Glutamatergic neuron (in vitro differentiated cells): ENCODE measurements at places on chromosomes 16 and 17.
A peak's percentile ranks its signal among the peaks of the same experiment; 100 is the strongest.

- DNase-seq: no peak
These were observed 253.6 kb downstream of the C16orf95 start for GRCh38 chr16:87063543-87063942.

GRCh38 chr17:78113804-78114785 lies 14.5 kb downstream of the TMC6 start:
- DNase-seq: no peak

- no peak for DNase-seq
These were observed 26.1 kb upstream of the JPH3 start for GRCh38 chr16:87576171-87576570.

DNA sequence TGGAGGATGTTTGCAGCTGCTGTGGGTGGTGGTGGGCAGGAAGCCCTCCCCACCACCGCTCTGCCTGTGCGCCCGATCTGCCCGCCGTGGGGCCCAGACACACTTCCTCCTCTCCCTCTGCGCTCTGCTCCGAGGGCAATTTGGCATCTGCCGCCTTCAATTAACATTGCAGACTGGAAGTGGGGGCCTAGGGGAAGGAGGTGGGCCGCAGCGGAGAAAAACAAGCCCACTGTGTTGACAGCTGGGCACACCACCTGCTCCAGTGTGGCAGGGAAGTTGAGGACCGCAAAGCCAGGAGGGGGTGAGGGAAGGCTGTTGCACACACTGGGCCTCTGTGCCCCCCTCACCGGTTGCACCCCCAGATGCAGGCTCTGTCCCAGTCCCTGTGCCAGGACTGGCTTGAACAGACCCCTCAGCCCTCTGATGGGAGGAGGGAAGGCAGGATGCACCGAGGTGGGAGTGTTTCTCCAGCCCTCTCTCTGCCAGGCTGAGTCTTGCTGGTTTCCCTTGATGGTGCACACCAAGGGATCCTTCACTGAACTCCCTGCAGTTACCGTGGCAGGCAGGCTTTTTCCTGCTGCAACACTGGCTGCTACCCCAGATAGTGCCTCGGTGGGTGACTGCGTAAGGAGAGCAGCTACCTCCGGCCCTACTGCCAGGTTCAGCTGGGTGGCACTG lies 72.8 kb upstream of the MED9 start:
- peak; percentile 60 for DNase-seq

DNA sequence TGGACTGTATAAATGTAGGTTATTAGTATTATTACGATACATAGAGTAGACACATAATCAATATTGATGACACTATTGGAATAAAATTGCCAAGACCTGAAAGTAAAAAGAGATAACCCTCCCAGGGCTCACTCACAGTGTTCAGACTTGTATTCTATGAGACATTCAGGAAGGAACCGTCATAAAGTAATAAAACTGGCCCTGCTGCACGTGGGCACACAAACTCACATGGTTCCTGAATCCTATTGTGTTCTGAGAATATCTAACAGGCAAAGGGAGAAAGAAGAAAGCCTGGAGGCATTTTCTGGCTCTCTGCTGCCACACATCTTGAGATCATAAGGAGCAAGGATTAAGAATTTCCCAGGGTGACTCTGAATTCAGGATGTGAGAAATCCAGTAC lies 575.9 kb downstream of the HS3ST4 start:
- DNase-seq: no peak

- DNase-seq: peak; percentile 13
These were observed 21.7 kb downstream of the ACSF3 start for GRCh38 chr16:89115216-89115861.

GRCh38 chr17:1298606-1299005 lies 19.1 kb downstream of the TRARG1 start:
- no peak for DNase-seq

DNA sequence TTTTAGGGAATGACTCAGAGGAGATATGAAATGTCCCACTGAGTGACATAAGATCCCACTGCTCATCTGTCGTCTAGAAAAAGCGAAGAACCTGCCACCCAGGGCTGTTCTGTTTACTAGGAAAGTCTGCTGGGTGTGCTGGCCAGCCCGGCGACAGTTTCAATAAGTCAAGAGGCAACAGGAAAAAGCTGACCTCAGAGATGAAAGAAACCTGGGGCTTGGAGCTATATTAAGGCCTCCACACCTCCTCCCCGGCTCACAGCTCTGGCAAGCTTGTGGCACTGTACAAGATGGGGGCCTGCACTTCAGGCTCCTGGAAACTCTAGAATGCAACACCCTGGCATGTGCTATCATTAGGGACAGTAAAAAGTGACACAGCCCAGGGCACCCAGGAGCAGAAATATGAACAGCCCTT lies 10.6 kb downstream of the ZFHX3 start:
- no peak for DNase-seq

GRCh38 chr16:80309178-80309577 lies 231.6 kb upstream of the DYNLRB2 start:
- no peak for DNase-seq

GRCh38 chr17:82875407-82875856 lies 35.6 kb upstream of the ZNF750 start:
- no peak for DNase-seq

GRCh38 chr17:80198144-80198661 lies 21.9 kb downstream of the SGSH start:
- DNase-seq: no peak

DNA sequence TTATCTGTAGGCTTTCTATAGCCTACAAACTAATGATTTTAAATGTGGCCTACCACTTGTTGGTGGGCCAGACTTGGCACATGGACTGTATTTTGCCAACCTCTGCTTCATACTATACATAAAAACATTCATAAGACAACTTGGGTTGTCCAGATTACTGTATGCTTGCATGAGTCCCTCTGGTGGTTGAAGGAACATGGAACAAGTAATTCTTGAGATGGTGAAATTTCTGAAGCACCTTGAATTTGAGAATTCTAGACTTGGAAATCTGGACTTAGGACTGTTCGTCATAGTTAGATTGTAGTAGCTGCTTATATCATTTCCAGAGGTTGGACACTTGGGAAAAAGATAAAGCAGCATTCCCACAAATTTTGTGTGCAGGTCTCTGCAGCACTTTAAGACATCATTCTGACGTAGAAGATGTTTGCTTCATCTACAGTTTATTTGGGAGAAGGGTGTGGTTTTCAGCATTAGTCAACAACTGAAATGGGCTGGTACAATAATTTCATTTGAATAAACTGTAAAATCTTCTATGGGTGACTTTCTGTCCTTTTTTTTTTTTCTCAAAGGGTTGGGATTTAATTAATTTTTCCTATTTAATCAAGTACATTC lies 31.2 kb downstream of the NFATC3 start:
- no peak for DNase-seq

- no peak for DNase-seq
These were observed 36.8 kb upstream of the ZNF469 start for GRCh38 chr16:88345721-88346560.

DNA sequence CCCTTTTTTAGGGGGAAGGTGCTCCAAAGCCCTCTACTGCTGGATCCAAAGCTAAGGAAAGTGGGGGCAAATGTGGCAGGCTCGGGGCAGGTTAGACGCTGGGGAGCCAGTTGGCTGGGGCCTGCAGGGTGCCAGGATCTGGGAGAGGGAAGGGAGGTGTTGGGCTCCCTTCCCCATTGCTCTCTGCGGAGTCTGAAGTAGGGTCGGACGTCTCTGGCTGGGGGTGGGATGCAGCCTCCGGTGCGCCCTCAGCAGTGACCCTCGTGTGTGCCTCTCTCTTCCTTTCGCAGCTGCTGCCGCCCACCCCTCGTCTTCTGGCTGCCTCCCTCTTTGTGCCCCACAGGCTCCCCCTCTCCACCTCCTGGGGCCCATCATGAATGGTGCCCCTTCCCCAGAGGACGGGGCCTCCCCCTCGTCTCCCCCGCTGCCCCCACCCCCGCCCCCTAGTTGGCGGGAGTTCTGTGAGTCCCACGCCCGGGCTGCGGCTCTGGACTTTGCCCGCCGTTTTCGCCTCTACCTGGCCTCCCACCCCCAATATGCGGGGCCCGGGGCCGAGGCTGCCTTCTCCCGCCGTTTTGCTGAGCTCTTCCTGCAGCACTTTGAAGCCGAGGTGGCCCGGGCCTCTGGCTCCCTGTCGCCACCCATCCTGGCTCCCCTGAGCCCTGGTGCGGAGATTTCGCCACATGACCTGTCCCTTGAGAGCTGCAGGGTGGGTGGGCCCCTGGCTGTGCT lies 2.2 kb downstream of the SH2B1 start:
- DNase-seq: no peak

- no peak for DNase-seq
These were observed 7.2 kb downstream of the KIAA0753 start for GRCh38 chr17:6633263-6633662.

- DNase-seq: no peak
These were observed 13.1 kb downstream of the SOCS7 start for GRCh38 chr17:38364741-38365140.
